ENCODE measurements at places on chromosomes 16 and 17.

DNA sequence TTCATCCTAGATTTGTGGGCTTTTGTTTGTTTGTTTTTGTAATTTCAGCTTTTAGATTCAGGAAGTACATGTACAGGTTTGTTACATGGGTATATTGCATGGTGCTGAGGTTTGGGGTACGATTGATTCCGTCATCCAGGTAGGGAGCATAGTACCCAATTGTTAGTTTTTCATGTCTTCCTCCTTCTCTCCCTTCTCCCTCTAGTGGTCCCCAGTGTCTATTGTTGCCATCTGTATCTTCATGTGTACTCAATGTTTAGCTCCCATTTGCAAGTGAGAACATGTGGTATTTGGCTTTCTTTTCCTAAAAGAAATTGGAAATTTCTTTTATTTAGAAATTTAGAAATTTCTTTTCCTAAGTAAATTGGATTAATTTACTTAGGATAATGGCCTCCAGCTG lies 37.1 kb upstream of the BCAS3 start:
- no peak for DNase-seq

DNA sequence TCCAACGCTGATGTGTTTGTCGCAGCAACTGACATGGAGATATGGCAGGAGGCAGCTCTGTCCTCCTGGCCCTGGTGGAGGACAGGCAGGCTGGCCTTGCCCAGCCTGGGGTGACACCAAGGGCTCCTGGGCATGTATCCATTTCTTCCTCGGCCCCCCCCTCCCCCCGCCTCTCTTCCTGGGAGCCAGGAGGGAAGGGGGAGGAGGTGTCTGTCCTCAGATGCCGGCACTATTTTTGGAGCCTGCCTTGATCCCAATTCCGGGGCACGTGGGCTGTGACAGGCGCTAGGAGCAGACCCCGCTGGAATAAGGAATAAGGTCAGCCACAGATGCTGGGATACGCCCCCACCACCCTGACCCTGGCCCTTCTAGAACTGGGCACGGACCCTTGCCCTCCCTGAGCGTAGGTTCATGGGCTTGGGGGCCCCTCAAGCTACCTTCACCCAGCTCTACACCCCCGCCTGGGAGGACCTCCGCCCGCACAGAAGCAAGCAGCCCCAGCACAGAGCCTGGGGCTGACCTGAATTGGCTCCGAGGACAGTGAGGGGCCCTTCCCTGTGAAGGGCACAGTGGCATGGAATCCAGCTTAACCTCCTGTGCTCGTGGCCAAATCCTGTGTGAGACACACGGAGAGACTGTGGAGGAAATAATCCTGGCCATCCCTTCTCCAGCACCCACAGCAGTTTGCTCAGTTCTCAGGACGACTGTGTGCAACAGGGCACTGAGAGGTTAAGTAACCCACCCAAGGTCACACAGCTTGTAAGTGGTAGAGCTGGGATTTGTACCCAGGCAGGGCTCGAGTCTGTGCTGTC lies 24.1 kb downstream of the SEC14L5 start:
- no peak for DNase-seq

- DNase-seq, result no peak
Measured at GRCh38 chr17:57268181-57268580, 11.9 kb downstream of the MSI2 start.

- DNase-seq, result no peak
Measured at GRCh38 chr17:37300683-37301082, 75.1 kb upstream of the C17orf78 start.

- DNase-seq, result no peak
Measured at GRCh38 chr17:78300962-78301820, 58.7 kb downstream of the SOCS3 start.

DNA sequence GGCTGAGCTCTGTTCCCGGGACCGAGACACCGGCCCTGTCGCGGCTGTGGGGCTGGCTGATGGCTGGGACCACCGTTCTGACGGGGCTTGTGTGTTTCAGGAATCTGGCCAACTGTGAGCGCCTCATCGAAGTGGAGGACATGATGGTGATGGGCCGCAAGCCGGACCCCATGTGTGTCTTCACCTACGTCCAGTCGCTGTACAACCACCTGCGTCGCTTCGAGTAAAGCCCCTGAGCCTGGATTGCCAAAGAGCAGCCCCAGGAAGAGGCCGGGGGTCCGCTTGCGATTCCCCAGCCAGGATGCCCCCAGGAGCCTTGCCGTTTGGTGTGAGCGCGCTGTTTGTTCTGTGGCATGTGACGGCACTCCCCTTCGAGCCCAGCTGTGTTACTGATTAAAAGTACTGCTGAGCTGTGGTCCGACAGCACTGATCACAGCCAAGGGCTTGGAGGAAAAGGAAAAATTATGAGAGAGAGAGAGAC lies 23.0 kb downstream of the SMTNL2 start:
- DNase-seq, result no peak

- DNase-seq, result no peak
Measured at GRCh38 chr17:42171831-42172230, 9.1 kb downstream of the KCNH4 start.

GRCh38 chr16:75443298-75443697 lies 10.0 kb upstream of the CFDP1 start:
- no peak for DNase-seq

DNA sequence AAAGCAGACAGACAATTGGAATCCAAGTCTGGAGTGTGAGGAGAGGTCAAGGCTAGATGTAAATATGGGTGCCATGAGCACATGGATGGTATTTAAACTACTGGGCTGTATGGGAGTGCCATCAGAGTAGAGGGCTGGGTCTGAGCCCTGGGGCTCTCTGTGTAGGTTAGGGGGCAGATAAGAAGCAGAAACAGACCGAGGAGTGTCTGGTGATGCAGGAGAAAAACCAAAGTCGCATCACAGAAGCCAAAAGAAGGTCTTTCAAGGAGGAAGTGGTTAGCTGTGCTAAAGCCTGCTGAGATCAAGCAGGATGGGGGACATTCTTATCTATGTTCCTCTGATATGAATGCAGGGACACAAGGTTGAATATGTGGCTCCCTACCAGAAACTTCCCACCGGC lies 1.9 kb downstream of the TSEN54 start:
- no peak for DNase-seq

GRCh38 chr17:44522883-44523671 lies 19.9 kb upstream of the GPATCH8 start:
- DNase-seq, result peak; percentile 41

- no peak for DNase-seq
Measured at GRCh38 chr17:60406887-60407286, 15.0 kb upstream of the USP32 start.

DNA sequence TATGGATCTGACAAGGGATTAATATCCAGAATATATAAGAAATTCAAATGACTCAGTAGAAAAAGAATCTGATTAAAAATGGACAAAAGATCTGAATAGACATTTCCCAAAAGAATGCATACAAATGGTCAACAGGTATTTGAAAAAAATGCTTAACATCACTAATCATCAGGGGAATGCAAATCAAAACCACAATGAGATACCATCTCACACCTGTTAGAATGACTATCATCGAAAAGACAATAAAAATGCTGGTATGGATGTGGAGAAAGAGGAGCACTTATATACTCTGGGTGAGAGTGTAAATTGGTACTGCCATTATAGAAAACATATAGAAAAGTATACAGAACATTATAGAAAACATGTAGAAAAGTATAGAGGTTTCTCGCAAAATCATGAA lies 16.4 kb upstream of the HS3ST2 start:
- no peak for DNase-seq

DNA sequence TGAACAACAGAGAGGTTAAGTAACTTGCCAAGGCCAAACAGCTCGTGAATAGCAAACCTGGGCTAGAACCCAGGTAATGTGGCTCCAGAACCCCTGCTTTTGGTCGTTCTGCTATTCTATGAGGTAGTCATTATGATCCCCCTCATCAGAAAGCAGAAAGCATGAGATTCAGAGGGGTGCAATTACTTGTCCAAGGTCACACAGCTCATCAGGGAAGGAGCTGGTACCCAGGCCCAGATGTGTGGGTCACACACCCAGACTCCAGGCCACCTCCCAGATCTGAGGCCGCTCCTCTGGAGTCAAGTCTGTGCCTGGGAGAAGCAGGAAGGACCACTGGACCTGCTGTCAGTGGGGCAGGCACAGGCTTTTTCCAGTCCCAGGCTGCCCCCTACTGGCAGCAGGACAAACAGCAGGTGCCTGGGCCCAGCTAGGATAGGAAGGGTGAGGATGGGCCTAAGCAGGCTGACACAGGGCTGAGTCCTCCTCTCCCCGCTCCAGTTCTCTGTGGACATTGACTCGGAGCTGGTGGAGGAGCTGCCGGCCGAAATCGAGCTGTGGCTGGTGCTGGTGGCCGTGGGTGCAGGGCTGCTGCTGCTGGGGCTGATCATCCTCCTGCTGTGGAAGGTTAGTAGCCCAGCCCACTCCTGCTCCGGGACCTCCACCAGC lies 7.8 kb upstream of the PDK2 start:
- DNase-seq, result peak; percentile 91

GRCh38 chr17:9905902-9906301 lies 831 bp upstream of the RCVRN start:
- DNase-seq, result no peak

DNA sequence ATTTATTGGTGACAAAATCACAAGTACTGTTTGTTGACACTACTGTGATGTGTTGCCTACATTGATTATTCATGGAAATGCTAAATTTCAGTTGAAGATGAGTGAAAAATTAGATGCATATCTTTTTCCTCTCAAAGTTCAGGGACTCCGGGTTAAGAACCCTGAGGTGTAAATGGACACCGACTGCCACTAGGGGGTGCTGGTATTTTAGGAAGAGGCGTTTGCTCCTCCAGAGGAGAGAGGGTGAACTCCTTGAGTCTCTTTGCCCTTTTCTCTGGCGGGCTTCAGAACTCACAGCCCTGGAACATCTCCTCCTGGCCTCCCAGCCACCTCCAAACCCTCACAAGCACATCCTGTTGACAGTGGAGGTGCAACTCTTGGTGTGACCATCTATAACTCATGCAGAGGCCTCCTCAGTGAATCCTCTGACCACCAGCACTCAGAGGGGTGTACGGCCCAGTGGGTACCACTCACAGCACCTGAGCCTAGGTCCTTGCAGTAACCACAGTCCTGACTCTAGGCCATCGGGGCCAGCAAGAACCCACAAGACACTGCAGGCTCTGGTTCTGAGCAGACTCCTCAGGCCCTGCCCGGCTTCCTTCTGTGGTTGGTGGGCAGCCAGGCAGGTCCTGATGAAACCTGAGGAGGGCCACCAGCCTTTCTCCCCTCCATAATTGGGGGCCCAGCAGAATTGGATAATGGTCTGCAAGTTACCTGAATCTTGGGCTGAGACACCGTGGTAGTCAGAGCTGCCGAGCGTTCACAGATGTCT lies 26.2 kb upstream of the PIK3R5 start:
- no peak for DNase-seq

GRCh38 chr17:37051833-37052232 lies 103.1 kb downstream of the AATF start:
- no peak for DNase-seq

DNA sequence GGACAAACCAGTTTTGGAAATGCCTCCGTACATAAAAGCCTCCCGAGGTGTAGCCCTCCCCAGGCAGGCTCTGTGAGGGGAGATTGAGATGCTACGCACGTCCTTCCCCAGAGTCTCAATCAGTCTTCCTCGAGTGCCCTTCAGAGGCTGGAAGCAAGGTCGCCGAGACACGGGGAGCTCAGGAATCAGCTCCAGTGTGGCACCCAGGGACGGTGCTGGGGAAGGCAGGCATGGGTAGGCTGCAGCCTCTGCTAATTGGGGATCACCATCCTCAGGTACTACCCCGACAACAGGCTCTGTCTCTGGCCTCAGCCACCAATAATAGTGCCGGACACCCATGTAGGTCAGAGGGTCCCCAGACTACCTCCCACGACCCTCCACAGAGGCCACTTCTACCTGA lies 28.1 kb upstream of the GSG1L start:
- no peak for DNase-seq

GRCh38 chr16:9134739-9135138 lies 43.3 kb downstream of the HAPSTR1 start:
- DNase-seq, result no peak

- DNase-seq, result no peak
Measured at GRCh38 chr17:73340093-73340596, 28.3 kb upstream of the CDC42EP4 start.

GRCh38 chr16:4180511-4180910 lies 61.4 kb downstream of the SRL start:
- DNase-seq, result no peak

DNA sequence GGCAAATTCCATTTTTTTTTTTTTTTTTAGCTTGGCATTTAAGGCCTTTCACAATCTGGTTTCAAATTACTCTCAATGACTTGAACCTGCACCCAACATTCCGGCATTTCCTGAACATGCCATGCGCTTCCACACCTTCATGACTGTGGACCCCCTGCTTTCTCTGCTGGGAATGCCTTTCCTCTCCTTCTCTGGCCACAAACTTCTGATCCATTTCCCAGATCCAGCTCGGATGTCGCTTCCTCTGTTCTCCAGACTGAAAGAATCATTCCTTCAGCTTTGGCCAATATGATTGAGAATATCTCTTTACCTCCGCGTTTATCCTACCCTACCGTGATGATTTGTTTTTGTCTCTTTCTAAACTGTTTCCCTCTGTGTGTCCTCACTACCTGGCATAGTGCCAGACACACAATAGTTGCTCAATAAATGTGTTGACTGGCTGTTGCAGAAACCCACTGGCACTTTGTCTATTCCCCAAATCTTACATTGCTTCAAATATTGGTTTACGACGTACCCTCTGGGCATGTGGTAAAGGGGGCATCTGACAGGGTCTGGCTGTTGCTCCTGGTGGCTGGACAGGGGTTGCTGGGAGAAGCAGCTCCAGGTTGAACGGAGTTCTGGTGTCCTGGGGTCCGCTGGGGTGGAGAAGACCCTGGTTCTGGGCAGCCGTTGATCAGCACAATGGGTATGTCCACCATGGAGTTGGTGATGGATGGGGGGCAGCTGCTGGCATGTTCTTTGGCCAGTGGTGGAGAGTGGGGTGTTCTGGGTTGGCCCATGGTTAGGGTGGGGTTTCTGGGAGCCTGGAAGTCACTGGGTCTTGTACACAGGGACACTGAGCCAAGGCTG lies 14.7 kb downstream of the TNS4 start:
- no peak for DNase-seq

GRCh38 chr17:81242421-81243332 lies 3.6 kb downstream of the NDUFAF8 start:
- no peak for DNase-seq

DNA sequence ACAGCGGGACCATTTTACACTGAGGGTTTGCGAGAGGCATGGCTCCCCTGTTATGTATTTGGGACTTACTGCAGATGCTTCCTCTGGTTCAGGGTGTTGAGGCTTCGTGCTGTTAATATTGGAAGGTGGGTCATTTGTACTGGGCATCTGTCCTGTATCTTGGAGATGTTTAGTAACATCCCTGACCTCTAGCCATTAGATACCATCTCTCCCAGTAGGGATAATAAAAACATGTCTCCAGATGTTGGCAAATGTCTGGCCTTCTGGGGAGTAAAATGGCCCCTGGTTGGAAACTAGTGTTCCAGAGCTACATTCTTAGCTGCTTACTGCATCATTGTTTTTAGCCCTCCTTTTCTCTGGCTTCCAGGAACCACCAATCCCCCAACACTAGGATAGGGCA lies 388.0 kb downstream of the WWOX start:
- no peak for DNase-seq

Measured in D721Med (cell line).